Cerebellum (tissue), 4 donors: ENCODE measurements at places on chromosomes 11 and 22. TPM values are rescaled to one million over a fixed set of nuclear protein-coding genes. Genes with fewer than 3 reads are reported as not detected.

ANO5 gene
- total RNA-seq: 9.8 TPM

MYRF gene
- 1.7 TPM for total RNA-seq

SCN3B gene
- total RNA-seq: 58.1 TPM

MFNG gene
- 5.4 TPM for total RNA-seq

GLYAT gene
- total RNA-seq: not detected

MN1 gene
- total RNA-seq: 13.7 TPM

PCNX3 gene
- 13.8 TPM for total RNA-seq
